ENCODE measurements at places on chromosomes 2 and 18.
A peak's percentile ranks its signal among the peaks of the same experiment; 100 is the strongest.

DNA sequence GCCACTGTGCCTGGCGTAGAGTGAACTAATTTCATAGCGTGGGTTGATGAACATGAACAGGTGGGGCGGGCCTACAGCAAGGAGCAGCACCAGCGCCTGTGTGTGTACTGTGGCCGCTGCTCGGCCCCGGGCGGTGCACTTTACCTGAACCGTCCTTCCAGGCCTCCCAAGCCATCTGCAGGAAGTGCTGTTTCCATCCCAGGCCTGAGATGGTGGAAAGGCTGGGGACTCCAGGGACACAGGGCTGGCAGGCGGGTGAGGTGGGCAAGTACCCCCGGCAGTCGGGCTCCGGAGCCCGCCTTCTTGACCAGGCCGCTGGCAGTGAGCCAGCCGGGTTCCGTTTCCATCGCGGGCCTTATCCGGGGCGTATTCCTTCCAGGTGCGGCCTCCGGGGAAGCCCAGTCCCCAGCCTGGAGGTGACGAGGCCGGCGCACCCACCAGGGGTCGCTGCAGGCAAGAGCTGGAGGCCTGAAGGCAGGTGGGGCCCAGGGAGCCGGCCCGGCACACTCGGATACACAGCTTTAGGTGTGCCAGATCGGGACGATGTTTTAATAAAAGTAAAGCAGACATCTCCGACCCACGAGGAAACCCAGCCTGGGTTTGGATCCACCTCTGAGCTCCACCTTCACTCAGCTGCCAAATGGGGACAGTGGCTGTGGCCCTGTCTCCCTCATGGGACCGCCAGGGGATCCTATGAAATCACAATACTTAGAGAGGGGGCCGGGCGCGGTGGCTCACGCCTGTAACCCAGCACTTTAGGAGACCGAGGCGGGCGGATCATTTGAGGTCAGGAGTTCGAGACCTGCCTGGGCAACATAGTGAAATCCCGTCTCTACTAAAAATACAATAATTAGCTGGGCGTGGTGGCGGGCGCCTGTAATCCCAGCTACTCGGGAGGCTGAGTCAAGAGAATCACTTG is 22.7 kb upstream of the PDIA6 start:
- peak; percentile 62 for DNase-seq

- DNase-seq: no peak
These were observed 350.4 kb downstream of the EN1 start for GRCh38 chr2:118496870-118497611.

- no peak for DNase-seq
These were observed 16.4 kb downstream of the VIL1 start for GRCh38 chr2:218435003-218435982.

- no peak for DNase-seq
These were observed 63.5 kb downstream of the EMILIN2 start for GRCh38 chr18:2910261-2910660.

DNA sequence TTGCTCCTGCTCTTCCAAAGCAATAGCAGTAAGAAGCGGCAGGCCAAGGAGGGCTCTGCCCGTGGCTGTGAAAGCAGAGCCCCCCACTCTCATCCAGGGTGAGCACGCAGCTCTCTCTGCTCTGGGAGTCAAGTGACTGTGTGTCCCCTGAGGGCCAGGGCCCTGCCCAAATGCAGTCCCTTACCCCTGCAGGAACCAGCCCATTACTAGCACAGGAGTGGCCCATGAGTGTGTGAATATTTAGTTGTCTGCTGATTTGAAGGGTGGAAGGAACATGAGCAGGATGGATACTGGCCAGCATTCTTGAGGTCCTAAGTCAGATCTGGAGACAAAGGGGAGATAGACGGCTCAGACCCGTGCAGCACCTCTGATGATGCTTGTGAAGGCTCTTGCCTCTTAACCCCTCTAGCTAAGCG is 69.7 kb upstream of the FOSL2 start:
- DNase-seq: no peak

- DNase-seq: no peak
These were observed 9.3 kb downstream of the TSHZ1 start for GRCh38 chr18:75219745-75220375.

DNA sequence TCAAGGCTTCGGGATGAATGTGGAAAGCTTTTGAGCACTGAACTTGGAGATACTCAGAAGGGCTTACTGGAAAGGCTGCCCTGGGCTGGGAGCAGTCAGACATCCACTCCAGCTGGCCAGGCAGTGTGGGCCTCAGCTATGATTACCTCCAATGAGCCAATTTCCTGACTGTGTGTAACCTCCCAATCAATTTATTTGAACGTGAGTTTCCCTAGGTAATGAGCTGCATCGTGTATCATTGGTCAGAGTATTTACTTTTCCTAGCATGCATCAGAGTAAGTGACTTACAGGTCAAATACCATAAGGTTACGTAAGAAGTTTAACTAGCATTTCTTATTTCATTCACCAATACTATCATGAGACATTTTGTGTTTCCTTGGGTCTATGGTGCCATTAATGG is 11.0 kb upstream of the CTAGE1 start:
- no peak for DNase-seq

DNA sequence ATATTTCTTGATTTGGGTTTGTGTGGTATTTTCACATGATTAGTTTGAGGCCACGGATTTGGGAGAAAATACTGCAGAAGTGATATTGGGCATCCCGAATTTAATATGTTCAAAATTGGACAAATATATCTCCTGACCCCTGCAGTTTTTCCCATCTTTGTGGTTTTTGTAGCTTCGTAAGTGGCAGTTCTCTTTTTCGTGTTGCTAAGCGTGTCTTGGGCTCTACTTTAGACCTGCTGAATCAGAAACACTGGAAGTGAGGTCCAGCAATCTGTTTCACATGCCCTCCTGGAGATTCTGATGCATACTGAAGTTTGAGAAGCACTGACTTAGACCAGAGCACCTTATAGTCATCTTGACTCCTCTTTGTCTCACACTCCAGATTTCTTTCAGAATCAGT is 98.3 kb downstream of the EPB41L5 start:
- no peak for DNase-seq

DNA sequence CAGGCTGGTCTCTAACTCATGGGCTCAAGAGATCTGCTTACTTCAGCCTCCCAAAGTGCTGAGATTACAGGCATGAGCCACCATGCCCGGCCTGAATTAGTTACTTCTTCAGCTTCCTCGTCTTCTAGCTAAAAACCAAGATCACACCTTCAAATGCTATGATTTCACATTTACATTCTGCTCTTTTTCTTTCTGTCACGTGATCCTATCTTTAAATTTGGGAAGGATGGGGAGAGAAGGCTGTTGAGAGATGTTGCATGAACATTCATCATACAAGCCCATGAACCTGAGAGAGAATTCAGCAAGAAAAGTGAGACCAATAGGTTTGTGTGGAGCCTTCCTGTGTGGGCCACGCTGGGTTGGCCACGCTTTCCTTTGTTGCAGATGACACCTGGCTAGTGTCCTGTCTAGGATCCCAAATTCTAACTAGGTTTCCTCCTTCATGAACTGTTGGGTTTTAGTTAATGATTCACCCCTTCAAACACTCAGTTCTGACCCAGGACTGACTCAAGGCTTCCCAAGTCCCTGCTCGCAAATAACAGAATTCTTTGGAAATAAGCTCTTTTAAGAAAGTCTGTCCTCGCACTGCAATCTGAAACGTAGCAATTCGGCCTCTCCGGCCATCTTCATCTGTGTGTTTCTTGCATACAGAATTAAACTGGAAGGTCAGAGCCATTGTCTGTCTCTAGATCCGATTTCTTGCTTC is 57.3 kb upstream of the CREB1 start:
- no peak for DNase-seq

- no peak for DNase-seq
These were observed 6.7 kb downstream of the SLC66A2 start for GRCh38 chr18:79944746-79945117.

GRCh38 chr2:55922291-55922907 is 1.2 kb downstream of the EFEMP1 start:
- no peak for DNase-seq

GRCh38 chr2:160270571-160271113 is 70.6 kb upstream of the ITGB6 start:
- no peak for DNase-seq

GRCh38 chr2:240632306-240632721 is 7.0 kb downstream of the GPR35 start:
- no peak for DNase-seq

DNA sequence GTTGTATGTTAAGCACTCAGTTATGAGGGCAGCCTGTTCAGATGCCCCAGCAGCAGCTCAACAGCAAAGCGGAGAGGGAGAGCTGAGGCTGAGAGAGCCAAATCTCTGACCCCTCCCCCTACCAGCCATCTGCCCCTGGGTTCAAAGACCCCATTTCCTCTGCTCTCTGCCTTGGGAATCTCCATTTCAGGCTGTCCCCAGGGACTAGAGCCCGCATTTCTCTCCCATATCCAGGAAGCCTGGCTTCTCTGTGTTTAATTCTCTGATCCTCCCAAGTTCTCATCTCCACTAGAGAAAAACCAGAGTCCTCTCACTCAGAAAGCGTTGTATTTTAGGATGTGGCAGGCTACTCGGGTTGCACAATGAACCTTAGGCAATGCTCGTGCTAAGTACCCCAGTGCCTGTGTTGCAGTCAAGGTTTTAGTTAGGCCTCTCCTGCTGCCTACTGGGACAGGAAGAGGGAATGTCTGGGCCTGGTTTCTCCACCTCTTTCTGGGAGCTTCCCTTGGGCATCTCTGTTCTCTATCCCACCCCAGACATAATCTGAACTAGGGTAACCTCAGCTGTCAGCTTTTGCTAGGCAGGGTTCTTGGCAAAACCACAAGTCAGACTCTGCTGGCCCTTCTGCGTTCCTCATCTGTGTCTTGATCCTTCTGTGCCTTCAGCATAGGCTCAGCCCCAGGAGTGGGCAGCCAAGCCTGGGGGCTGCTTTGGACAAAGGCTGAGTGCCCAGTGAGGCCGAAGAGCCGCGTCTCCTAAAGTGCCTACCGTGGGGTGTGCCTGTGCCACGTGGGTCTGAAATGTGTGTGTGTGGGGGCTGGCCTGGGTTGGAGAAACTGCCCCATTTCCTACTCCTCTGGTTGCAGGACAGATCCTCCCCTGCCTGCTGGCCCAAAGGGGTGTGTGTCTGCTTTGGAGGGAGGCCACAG is 96.8 kb downstream of the STPG4 start:
- no peak for DNase-seq

- peak; percentile 14 for DNase-seq
These were observed 29.8 kb downstream of the TOGARAM2 start for GRCh38 chr2:29010946-29011345.

DNA sequence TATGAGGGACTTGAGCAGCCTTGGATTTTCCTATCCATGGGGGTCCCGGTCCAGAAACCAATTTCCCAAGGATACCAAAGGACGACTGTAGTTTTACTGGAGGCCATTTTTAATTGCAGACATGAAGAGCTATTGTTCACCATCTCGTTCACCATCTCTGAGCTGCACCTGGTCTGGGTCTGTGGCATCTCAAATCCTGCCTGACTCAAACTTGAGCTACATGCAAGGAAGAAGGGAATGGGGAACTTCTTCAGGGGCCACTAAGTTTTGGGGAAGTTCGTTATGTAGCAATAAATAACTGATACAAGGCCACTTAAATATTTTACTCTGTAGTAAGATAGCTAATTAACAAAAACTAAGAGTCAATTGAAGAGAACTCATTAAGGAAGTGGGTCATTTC is 2.1 kb upstream of the SMCHD1 start:
- no peak for DNase-seq

DNA sequence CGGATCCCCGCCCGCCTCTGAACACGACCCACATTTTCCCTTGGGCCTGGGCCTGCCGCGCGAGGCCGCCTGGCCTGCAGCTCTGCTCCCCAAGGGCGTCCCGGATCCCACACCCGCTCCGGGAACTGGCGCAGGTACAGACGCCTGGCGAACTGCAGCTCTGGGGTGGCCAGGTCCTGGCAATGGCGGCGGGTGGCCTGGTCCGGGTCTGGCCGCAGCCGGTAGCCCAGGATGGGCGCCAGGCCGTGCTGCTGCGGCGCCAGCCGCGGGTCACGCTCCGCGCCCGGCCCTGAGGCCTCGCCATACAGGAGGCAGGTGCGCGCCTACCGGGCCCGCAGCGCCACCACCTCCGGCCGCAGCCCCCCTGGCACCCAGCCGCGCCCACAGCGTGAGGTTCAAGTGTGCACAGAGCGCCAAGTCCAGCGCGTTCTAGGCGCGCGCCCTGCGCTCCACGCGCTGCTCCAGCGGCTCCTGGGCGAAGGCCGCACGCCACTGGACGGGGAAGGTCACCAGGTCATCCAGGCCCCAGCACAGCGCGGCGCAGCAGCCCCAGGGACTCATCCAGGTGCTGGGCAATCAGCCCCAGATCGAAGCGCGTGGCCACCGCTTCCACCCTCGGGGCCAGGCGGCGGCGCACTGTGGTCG is 9.5 kb downstream of the AQP12A start:
- DNase-seq: no peak

- DNase-seq: no peak
These were observed 1098.0 kb upstream of the DDX18 start for GRCh38 chr2:116716444-116716843.

DNA sequence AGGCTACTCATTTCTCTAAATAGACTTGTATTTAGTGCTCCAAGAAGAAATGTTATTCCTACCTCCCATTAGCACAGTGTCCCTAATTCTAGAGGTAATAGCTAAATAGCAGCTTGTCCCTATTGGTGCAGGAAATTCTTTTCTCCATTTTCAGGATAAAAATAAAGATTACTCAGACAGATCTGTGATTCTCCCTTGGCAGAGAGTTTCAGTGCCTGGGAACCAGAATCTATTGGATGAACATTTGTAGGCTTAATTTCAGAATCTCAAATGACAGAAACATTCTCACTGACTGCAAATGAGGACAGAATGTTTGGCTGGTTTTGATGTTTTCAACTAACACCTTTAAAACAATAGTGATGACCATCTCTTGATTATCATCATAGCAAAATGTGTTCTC is 33.3 kb upstream of the LGALSL start:
- DNase-seq: no peak

- DNase-seq: no peak
These were observed 2.4 kb downstream of the SMCHD1 start for GRCh38 chr18:2657788-2658458.

GRCh38 chr2:152571048-152571766 is 146.1 kb downstream of the PRPF40A start:
- DNase-seq: no peak

DNA sequence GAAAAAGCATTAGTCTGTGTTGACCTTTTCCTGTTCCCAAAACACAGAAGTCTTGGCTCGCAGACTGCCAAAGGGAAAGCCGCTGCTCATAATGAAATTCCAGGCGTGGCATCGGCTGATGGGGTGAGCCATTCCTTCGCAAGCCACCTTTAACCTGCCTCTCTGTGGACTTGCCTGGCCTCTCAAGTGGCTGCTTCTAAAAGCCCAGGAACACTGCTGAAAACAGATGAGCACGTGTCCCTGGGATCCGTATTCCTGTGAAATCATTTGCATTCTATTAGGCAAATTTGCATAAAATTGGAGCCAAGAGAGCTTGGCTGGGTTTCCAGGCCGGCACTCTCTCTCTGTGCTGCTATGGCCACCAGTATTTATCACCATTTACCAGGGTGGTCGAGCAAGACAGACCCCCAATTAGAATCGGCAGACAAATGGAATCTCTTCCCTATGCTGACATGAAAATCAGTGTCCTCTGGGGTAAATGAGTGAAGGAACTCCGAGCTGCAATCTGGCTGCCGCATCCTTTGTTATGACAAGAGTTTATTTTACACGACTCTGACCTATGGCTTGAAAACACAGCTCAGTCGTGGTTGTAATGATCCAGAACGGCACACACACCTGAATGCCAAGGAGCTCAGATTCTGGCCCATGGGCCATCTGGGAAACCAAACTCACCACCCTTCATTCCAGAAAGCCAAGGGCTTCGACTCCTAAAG is 21.7 kb downstream of the BCL2 start:
- no peak for DNase-seq

Measured in stimulated activated CD4-positive, alpha-beta T cell treated with anti-CD3 and anti-CD28 coated beads, Interleukin-2, amount 100 ng/mL, for 4 hours (primary cell).